NCI-H1694 (cell line): ENCODE measurements at places on chromosomes 7 and 10.
A peak's percentile ranks its signal among the peaks of the same experiment; 100 is the strongest.

- DNase-seq: peak; percentile 87
These were observed 74.3 kb upstream of the GNAI1 start for GRCh38 chr7:80060218-80060806.

GRCh38 chr10:52484206-52485065, 170.4 kb downstream of the DKK1 start:
- no peak for DNase-seq

DNA sequence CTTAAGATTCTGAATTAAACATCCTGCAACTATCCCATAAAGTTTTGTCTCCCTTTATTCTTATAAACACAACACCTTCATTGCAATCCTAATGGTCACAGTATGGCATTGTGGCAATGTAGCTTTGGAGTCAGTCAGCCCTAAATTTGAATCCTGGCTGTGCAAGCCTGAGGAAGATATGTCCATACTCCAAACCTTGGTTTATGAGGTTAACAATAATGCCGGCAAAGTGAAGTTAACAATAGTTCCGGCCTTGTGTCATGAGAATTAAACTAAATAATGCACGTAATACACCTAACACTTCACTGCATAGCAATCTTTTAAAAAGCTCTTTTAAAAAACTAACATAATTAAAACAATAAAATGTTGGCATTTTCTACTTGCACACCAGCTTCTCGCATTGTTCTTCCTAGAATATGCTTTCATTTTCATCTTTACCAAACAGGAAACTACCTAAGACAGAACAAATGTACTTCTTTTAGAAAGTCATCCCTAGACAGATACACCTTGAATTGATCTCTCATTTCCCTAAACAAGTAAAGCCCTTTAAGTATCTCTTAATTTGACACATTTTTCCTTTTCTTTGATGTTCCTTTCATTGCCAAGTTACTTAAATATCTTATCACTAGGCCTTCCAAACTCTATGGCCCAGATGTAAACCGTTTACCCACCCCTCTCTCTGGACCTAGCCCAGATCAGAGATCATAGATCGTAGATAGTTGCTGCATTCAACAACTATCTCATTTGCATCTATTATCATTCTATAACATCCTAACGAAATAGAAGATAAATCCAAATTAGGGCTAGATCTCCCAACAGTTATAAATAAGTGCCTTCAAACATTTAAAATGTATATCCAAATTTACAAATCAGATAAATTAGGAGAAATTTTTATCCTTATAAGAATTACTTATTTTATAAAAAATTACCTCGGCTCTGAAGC, 66.7 kb downstream of the CREB3L2 start:
- DNase-seq: no peak

GRCh38 chr7:157577061-157577460, 240.3 kb downstream of the DNAJB6 start:
- DNase-seq: no peak

- DNase-seq: no peak
These were observed 1.4 kb upstream of the SH3PXD2A start for GRCh38 chr10:103856797-103857170.

DNA sequence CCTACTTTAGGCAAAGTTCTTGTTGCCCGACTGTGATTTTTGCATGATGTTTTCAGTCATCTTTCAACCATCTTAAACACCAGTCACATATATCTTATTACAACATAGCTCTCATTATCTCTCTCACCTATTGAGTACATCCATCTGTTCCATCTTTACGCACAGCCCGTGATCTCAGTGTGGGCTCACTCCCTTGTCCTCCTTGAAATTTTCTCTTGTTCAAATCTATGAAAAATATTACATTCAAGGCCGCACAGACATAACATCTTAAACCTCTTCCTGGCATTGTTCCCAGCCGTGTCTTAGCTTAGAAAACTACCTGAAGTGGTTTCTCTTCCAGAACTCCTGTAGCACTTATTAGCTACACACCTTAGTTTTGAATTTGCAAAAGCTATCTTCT, 32.6 kb downstream of the NET1 start:
- no peak for DNase-seq

DNA sequence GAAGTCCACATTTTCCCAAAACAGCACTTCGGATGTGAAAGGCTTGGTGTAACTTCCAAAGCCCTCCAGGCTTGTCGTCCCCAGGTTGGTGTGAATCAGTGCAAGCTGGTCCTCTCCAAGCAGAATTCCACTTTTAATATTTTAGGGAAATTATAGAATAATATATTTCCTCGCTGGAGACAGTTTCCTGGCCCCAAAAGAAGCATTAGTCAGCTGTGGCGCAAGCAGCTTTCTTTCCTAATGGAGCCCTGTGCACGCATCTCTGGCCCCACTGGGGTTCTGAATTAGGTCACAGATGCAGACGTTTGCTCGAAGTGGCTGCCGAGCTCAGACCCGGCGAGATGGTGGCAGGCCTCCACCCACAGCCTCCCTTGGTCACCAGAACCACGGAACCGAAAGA, 33.3 kb upstream of the MNX1 start:
- no peak for DNase-seq

DNA sequence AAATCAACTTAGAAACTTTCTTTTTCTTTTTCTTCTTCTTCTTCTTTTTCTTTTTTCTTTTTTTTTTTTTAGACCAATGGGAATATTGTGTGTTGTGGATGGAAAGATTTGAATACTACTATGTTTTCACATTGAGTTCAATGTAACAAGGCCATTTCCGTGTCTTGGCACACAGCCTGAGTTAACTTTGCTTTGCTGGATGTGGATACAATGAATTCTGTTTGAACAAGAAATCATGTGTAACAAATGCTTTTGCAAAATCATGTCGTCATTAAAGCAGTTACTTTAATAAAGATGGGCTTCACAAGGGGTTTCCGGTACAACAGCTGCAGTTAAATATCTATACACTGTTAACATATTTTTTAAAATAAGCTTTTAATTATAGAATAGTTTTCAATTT, 13.5 kb upstream of the ENTPD1 start:
- DNase-seq: no peak

DNA sequence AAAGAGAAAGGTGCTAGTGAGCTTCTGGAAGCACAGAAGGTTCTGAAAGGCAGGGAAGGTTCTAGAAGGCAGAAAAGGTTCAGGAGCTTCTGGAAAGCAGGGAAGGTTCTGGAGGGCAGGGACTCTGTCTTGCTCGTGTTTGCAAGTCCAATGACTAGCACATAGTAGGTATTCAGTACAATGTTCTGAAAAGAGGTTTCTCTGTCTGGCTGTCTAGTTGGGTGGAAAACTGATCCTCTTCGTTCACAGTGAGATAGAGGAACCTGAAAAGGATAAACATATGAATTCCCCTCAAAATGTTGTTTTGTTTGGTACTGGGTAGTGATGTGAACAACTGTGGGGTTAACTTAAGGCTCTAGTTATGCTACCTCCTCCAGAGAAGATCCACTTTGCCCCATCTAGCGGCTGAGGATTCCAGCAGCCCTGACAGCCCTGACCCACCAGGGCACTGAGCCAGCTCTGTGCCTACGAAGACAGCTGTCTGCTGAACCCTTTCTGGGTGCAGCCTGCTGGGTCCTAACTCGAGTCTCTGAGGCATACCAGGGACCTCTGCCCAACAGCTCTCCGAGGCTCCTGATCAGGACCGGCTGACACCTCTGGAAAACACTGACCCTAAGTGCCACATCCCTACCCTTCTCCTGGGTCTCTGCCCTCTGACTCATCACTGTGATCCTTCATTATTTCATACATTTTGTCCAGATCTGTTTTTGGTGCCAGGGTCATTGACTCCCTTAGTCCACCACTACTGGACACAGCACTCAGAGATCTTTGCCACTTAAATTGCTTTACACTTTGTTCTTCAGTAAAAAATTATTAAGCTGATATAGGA, 15.4 kb downstream of the PTPRN2 start:
- peak; percentile 93 for DNase-seq

DNA sequence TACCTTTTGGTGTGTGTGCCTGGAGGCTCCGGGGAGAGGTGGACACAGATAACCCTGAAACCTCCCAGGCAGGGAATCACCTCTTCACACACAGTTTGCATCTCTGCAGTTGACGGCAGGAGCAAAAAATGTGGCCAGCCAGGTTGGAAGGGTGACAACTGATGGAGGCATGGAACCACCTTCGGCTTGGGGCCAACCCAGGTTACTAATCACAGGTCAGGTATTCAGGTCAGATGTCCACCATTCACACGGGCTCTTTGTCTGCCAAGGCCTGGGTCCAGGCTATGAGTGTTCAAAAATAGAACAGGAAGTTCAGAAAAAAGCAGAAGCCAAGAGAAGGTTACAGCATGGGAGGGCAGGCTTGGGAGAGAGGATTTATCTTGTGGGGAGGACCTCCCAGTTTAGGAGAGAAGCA, 137.2 kb upstream of the EFCAB10 start:
- DNase-seq: no peak

DNA sequence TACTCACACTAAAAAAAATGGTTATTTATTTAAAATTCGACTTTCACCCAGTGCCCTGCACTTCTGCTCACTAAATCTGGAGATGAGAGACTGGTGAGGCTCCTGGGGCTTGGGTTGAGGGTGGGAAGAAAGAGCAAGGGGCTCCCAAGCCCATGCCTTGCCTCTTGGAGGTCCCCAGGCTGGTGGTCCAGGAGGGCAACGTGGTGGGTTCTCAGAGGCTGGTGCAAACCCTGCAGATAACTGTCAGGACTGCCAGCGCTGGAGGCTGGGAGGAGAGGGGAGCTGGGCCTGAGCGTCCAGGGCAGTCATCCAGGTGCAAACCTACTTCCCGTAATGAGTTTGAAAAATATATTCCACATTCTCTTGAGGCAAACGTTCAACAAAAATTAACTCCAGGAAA, 528.3 kb downstream of the GLRX3 start:
- no peak for DNase-seq

DNA sequence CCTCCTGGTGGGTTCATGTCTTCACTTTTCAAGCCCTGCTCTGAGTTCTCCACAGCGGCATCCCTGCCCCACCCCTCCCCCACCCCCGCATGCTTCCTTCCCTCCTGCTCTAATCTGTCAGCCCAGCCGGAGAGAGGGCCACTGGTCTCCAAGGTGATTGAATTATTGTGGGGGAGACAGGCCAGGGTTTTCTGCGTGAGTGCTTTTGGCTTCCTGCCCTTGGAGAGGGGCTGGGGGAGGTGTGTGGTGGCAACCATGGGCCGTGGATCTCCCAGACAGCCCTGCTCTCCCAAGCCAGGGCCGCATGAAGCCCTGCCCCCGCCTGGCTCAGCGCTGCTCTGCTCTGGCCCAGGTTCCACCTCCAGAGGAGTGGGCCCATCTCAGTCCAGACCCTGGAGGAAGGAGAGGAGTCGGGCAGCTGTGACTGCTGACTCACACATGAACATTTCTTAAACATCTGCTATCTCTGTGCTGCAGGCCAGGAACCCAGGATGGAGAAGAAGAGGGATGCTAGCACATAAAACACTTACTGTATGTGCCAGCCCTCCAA, 109.9 kb downstream of the ZMIZ1 start:
- peak; percentile 49 for DNase-seq

DNA sequence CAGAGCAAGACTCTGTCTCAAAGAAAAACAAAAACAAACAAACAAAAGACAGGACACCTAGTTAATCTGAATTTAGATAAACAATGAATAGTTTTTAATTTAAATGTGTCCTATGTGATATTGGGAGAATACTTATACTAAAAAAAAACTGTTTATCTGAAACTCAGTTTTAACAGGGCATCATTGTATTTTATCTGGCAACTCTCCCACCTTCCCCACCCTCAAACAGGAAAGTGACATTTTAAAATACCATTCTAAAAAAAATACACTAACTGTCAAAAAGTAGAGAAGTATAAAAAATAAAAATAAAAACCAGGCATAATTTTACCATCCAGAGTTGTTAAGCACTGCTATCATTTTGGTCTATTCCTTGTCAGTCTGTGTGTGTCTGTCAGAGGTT, 119.0 kb downstream of the RTKN2 start:
- DNase-seq: no peak

- no peak for DNase-seq
These were observed 81.2 kb downstream of the ANKRD7 start for GRCh38 chr7:118305671-118306070.

GRCh38 chr7:27128034-27128433, 2.5 kb downstream of the HOXA4 start:
- DNase-seq: no peak

- no peak for DNase-seq
These were observed 16.1 kb upstream of the NDST2 start for GRCh38 chr10:73827346-73828089.

DNA sequence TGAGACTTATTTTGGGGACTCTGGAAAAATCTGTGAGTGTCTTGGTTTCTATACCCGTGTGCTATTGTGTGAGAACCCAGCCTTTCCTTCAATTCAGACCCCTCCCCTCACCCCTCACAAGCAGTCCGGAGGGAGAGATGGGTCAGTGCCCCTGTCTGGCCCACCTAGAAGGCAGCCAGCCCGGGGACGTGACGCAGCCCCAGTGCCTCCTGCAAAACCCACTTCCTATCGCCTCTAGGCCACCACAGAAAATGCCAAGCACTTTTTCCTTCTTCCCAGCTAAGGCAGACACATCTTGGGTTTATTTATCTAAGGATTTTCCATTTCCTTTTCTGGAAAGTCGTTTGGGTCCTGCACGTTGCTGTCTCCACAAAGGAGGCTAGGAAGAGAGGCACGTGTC, 11.6 kb upstream of the AQP1 start:
- no peak for DNase-seq

DNA sequence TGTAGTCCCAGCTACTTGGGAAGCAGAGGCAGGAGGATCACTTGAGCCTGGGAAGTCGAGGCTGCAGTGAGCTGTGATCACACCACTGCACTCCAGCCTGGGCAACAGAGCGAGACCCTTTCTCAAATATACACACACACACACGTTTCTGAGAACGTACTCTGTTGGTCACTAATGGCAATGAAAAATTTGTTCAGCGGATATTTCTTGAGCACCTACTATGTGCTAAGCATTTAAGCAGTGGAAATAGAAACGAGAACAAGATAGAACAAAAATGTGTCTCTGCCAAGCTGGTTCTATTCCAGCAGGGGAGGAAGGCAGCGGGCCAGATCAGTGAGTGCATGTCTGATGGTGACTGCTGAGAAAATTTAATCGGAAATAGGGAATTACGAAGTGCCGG, 8.7 kb downstream of the ARPC1B start:
- DNase-seq: no peak

GRCh38 chr10:96440361-96441292, 73.1 kb downstream of the TLL2 start:
- DNase-seq: no peak

DNA sequence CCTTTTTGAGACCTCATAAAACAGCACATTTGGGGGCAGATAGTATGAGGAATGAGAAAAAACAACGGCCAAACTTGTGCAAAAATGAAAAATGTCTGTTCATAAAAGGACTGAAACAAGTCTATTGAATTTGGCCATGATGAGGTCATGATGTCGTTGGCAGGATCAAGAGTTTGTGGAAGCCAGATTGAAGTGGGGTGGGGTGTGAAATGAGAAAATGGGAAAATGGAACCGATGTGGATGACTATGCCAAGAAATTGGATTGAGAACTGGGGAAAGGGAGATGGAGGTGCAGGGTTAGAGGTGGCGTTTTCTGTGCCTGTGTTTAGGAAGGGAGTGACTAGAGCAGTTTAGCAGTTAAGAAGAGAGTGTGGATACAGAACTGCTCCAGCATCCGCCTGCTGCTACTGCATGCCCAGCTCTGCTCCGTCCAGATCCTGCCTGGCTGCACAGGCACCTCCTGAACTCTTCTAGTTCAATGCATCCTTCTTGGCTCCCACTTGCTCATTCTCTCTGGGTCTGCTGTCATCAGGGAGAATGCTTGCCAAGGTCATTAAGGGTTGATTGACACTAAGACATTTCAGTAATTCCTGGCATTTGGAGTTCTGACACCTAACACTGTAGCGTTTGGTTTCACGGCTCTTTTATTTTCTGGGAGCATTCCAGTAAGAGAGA, 111.9 kb downstream of the GALNT17 start:
- no peak for DNase-seq
